ENCODE measurements at places on chromosomes 16 and 17. TPM values are rescaled to one million over a fixed set of nuclear protein-coding genes. Genes with fewer than 3 reads are reported as not detected.

Gene KDM6B
- 1.2 TPM for polyA plus RNA-seq

Gene KRT9
- not detected for polyA plus RNA-seq

Gene RDM1
- 0.17 TPM for polyA plus RNA-seq

Gene HIGD1B
- polyA plus RNA-seq: not detected

Gene MMP28
- 0.15 TPM for polyA plus RNA-seq

DNA sequence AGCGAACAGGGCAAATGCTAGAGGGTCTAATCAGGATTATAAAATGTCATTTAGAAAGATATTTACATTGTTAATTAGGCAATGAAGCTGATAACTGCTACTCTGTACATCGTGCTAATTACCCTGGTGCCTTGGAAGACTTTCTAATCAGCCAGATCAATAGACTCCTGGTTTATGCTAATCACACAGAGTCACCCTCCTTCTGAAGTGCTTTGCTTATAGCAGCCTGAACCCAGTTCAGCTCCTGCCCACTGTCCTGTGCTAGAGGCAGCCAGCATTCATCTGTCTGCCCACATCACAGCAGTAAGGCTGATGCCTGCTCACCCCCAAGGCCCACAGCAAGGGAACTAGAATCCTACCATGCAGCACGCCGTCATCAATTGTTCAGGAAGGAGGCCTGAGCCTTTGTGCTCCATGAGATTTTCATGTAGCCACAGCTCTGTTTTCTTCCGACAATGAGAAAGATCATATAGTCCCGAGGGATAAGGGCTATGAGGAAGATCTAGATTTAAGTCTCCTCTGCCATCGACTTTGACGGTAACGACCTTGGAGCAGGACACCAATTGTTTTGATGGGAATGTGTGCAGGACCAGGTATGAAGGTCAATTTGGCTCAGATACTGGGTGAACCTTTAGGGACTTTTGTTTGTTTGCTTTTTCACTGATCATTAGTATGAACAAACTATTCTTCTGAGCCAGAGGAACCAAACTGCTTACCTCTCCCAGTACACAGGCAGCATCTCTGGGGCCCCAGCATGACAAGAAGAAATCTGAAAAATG lies 12.5 kb upstream of the LYRM9 start:
- DNase-seq: no peak

DNA sequence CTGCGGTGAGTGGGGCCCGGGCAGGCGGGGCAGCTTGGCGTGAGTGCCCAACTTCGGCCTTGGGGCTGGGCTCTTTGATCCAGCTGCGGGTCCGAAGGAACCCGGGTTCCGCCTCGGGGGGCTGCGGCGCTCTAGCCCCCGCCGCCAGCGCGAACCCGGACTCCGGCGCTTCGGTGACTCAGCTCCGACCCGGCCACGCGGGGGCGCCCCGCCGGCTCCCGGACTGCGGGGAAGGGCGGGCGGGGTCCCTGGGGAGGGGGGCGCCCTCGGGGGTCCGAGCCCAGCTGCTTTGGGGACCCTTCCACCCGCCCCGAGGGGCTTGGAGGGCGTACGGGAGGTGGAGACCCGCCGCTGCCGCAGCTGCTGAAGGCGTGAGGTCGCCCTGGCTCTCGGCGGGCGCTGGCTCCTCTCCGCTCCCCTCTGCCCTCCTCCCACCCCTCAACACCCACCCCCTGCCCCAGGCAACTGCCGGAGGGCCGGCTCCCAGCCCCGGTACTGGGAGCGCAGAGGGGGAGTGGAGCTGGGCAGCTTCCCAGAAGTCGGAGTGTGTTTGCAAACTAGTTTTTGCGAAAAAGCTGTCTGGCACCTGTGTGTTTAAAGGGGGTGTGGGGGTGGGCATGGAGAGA lies 516 bp downstream of the CPNE2 start:
- DNase-seq: no peak

DNA sequence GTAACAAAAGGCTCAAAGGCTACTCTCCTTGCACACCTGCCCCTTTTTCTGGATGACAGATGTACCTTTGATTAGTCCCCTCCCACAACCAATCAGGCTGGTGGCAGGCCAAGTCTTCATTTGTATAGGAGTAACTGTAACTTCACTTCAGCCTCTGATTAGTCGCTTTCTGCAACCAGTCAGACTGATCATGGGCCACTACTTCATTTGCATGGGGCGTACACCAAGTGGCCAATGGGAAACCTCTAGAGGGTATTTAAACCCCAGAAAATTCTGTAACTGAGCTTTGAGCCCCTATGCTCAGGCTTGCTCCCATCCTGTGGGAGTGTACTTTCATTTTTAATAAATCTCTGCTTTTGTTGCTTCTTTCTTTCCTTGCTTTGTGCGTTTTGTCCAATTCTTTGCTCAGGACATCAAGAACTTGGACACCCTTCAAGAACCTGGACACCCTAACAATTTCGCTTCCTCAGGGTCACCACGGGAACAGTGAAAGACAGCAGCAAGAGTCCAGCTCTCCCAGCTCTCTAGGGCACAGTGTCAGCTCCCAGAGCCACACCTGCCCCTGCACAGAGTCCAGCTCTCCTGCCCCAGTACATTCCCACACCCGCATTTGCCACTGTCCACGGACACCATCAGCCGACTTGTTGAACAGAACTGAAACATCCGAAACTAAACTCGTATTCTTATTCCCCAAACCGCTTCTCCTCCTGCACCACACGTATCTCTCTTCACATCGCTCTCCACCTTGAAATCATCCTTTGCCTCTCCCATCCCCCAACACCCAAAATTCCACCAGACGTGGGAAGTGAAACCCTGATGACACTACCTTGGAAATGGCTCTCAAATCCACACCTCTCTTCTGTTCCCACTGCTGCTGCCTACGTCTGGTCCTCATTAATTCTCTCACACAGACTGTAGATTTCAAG lies 53.4 kb downstream of the ABCC12 start:
- no peak for DNase-seq

- no peak for DNase-seq
Observed at GRCh38 chr16:48212033-48212432, 32.1 kb upstream of the LONP2 start.

DNA sequence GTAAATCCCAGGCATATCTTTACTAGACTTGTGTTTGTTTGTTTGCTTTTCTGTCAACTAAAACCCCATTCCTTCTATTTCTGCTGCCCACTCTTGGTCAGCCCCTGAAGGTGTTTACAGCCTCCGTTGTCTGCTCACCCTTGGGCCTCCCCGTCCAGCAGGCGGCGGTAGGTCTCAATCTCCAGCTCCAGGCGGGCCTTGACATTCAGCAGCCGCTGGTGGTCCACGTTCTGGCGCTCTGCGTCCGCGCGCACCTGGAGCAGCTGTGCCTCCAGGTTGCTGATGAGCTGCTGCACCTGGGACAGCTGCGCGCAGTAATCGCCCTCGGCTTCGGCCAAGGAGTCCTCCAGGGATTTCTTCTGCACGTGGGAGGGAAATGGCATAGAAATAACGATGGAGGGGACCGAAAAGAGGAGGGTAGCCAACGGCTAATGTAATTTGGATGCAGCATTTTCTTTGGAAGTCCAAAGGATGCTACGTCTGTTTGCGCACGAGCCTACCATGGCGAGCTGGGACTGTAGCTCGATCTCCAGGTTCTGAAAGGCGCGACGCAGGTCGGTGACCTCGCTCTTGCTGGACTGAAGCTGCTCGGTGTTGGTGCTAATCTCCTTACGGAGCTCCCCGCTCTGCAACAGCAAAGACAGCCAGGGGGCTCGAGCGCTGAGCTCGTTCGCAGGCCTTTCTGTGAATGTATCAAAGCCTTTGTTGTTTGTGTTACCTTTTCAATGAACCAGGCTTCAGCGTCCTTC lies 3.9 kb downstream of the KRT12 start:
- no peak for DNase-seq

DNA sequence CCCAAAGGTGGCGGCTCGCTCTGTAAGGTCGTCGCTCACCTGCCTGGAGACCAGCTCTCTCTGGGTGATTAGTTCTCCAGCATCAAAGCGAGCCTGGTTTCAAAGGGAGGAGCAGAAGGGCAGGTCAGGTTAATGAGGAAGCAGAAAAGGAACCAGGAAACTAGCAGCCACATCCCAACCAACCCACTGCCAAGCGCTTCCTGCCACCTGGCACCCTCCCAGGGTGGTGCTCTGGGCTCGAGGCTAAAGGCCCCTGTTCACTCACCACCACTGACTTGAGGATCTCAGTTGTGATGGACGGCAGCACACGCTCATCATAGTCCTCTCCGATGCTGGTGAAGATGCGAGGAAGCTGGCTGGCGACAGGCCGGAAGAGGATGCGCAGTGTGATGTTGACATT lies 5.6 kb downstream of the PHB1 start:
- no peak for DNase-seq

DNA sequence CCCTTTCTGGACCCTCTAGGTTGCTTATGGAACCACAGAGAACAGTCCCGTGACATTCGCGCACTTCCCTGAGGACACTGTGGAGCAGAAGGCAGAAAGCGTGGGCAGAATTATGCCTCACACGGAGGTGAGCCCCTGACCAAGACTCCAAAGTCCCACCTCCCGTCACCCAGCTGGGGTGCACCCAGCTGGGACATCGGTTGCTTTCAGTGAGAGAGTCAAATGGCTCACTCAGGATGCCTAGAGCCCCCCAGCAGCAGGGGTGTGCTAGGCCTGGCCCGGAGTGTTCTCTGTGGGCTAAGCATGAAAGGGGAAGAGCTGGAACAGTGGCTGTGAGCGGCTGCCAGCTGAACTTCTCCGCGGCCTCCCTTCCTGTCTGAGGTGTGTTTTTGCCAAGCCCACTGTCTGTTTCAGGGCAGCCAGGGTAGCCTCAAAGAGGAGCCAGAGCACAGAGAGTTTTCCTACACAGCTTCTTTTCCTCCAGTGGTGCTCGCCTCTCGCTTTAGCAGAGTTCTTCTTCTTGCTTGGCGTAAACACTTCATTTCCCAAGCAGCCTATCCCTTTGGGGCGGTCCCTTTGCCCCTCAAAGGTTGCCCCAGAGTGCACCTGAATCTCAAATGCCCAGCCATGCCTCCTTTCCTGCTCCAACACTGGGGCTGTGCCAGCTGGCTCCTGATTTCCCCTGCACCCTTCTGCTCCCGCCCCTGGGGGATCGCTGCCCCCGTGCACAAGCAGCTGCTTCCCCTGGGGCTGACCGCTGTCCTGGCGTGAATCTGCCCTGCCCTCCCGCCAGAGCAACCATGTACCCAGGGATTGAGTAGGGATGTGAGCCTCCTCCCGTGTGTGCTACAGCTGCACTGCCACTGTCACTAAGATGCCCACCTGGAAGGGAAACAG lies 2.6 kb upstream of the CHAD start:
- DNase-seq: no peak

GRCh38 chr16:86761111-86762031 lies 183.0 kb downstream of the FOXL1 start:
- DNase-seq: peak; percentile 61

- DNase-seq: no peak
Observed at GRCh38 chr17:57091186-57091618, 6.2 kb downstream of the AKAP1 start.

DNA sequence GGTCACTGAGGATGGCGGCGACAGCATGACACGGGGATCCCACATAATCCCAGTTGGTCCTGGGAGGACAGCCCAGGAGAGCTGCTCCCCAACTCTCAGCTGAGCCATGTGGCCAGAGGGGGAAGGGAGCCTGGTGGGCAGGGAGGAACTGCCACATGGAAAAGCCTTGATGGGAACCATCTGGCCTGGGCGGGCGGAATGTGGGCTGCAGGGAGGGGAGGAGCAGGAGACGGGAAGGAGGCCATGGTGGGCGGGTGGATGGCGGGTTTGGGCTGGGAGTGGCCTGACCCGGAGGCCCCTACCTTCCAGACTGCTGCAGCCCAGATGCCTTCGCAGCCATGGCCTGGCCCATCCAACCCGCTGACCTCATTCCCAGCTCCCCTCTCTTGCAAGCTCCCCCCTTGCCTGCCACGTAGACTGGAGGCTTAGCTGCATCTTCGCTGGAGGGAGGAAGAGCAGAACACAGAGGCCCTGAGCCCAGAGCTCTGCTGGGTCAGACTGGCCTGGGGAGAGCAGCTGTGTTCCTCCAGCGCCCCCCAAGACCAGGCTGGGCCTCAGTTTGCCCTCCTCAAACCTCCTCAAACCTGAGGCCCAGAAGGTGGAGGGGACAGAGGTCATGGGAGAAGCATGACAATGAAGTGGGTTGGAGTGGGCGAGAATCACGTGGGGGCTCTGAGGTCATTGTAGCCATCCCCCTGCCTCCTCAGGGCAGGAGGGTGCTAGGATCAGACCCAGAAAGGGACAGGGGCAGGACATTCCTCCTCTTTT lies 8.2 kb upstream of the COL1A1 start:
- peak; percentile 100 for DNase-seq

DNA sequence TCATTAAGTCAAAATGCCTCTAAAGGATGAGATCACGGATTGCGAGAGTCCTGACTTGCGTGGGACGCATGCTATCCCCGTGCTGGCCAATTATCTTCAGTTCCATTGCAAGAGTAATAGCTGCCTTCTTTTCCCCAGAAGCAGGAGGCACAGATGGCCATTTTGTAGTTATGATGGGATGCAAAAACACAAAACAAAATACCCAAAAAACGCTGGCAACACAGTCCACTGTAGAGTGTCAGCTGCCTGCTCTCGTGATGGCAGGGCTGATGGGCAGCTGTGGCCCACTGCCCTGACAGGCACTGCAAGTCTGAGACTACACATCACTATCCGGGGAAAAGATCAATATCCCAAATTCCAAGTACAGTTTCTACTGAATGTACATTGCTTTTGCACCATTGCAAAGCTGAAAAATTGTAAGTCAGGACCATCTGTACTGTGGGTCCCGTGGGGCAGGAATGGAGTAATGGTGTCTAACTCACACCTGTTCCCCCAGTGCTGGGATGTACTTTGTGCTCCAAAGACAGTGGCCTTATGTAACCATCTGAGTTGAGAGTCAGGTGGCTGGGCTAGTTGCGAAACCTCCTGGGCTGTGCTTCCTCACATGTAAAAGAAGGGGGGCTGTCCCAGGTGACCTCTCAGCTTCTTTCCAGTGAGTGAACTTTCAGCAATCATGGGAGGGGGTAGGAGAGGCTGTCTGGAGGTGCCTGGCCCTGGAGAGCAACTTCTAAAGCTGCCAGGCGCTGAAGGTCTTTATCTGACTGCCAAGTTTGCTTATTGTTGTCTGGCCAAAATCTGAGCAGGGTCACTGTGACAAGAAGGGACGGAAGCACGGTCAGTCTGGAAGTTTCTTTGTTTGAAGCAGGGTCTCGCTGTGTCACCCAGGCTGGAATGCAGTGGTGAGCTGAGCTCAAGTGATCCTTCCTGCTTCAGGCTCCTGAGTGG lies 4.7 kb downstream of the SLC47A1 start:
- DNase-seq: no peak

GRCh38 chr17:35786941-35787432 lies 8.5 kb downstream of the MMP28 start:
- DNase-seq: no peak

- no peak for DNase-seq
Observed at GRCh38 chr16:84514874-84515835, 10.7 kb upstream of the MEAK7 start.

Data from BJ (cell line).